ENCODE measurements at places on chromosomes 7 and 10. TPM values are rescaled to one million over a fixed set of nuclear protein-coding genes. Genes with fewer than 3 reads are reported as not detected.

Gene SPACDR
- 0.78 TPM for polyA plus RNA-seq

Gene C10orf143
- 21.1 TPM for polyA plus RNA-seq

Gene PITRM1
- polyA plus RNA-seq: 37.2 TPM

Gene H2BK1
- polyA plus RNA-seq: not detected

Gene PNLIPRP3
- polyA plus RNA-seq: not detected

Gene SVIL
- polyA plus RNA-seq: 2.6 TPM

Gene MRC1
- not detected for polyA plus RNA-seq

Gene TTYH3
- 2.0 TPM for polyA plus RNA-seq

Gene PRXL2A
- polyA plus RNA-seq: 13.2 TPM

Gene MAP3K8
- 40.0 TPM for polyA plus RNA-seq

Gene ABCB4
- 12.5 TPM for polyA plus RNA-seq

Gene RBM20
- polyA plus RNA-seq: not detected

Gene AS3MT
- polyA plus RNA-seq: not detected
